ENCODE measurements at places on chromosomes 5 and 9.

DNA sequence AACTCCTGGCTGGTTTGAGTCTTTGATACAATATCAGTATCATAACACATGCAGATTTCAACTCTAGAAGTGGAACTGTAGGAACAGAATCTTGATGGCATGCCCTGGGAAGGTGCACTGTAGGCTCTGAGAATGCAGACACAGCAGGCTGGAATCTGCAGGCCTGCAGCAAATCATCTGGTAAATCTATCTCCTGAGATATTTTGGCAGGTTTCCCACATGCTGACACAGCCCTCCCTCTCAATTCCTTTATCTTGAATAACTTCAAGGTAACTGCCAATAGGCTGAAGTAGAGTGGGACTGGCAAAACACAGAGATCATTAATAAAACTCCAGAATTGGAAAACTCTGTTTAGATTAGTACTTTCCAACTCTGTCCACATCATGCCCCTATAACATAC, 177.8 kb upstream of the PCSK5 start:
- no peak for DNase-seq

DNA sequence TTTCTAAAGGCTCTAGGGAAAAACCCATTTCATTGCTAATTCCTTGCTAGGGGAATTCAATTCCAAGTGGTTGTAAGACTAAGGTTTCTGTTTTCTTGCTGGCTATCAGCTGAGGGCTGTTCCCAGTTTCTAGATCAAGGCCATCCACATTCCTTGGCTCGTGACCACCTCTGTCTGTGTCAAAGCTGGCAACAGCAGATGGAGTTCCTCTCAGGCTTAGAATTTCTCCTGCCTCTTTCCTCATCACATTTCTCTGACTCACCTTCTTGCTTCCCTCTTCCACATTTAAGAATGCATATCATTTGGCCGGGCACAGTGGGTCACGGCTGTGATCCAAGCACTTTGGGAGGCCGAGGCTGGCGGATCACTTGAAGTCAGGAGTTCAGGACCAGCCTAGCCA, 19.0 kb downstream of the DAB2IP start:
- peak; percentile 57 for DNase-seq

DNA sequence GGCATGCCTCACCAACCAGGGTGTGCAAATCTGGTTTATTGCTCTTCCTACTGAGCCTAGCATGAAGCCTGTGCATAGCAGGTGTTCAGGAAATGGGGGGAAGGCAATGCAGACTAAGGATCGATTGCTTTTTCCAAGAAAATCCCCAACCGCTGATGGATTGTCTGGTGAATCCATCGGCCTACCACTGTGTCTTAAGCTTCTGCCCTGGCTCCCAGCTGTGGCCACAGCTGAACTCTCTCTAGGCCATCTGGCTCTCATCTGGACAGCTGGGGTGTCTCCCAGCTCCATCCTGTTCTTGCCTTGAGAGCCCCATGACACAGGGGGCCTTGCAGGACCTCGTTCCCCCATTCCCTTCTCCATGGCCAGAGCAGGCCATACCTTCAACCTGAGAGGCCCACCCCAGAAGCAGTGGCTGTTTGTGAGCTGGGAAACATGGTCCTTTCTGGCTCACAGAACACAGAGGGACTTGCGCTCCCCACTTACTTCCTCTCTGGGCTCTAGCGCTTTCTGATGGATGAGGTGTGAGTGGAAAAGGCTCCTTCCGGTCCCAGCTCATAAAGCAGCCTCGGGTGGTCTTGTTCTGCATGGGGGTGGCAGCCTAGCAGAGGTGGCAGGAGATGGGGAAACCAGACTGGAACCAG, 41.8 kb downstream of the COL27A1 start:
- peak; percentile 56 for DNase-seq

- no peak for DNase-seq
Measured at GRCh38 chr9:34272101-34272541, 56.9 kb downstream of the KIF24 start.

DNA sequence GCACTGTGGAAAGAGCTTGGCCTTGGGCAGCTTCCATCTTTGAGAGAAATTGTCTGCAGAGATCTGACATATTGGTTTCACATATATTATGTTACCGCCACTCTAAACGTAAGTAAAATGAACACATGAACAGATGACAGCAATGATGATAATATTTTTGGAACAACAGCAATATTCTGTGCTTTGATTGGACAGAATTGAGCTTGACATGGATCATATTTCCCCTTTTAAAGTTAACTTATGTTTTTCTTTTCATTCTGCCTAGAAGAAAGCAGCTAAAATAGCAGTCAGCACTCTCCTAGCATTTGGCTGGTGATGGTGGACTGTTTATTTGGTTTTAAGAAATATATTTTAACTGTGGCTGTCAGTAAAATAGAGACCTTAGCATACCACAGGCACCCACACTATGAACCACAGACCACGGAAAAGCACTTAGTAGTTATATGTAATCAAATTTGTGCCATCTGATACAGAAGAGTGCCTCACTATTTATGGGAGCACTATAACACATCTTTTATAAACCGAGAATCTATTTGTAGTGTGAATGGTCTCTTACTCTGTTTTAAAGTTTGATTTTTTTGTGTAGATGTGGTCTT, 1.8 kb upstream of the CFAP95 start:
- DNase-seq: no peak

GRCh38 chr9:136401173-136401922, 1.4 kb upstream of the SNAPC4 start:
- no peak for DNase-seq

DNA sequence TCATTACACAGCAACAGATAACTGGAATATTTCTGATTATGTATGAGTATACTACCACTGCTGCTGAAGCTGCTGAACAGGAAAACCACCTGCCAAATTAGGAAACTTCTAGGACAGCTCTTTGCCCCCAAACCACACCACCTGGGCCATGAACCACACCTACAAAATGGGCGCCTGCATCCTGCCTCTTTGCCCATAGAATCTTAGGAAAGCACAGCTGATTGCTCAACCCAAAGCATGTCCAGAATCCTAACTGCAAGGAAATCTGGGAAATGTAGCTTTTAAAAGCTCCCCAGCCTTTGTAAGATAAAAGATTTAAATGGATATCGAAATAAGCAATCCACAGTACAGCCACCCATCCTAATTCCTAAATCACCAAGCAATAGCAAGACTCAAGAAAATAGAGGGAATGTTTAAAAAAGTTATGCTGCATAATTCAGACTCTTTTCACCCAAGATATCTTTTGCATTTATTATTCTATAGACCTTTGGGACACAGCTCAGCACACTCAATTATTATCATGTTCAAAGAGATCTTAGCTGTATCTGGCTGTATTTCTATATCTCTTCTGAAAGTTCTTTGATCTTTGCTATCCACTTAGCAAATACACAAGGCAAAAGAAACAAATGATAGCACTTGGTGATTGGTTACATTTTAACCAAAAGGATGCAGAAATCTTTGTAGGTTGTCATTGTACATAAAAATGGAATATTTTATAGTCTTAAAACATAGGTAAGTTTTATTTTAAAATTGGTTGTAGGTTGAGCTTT, 6.8 kb upstream of the C9orf152 start:
- DNase-seq: peak; percentile 9

GRCh38 chr5:15821506-15821905, 321.5 kb downstream of the FBXL7 start:
- DNase-seq: peak; percentile 10

DNA sequence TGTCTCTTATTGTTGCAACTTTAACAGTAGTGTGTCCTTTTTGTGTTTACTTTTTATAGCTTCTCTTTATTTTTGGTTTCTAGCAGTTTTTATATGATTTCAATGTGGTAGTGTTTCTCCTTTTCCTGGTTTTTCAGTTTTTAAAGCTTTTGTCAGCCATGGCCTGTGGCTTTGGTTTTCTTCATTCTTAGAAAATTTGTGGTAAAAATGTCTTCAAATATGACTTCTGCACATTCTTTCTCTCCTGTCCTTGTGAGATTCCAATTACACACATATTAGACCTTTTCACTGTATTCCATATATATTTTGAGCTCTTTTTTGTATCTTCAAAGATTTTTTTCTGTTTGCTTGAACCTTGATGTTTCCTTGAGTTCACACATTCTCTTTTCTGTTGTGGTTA, 180.5 kb downstream of the CNTLN start:
- no peak for DNase-seq

DNA sequence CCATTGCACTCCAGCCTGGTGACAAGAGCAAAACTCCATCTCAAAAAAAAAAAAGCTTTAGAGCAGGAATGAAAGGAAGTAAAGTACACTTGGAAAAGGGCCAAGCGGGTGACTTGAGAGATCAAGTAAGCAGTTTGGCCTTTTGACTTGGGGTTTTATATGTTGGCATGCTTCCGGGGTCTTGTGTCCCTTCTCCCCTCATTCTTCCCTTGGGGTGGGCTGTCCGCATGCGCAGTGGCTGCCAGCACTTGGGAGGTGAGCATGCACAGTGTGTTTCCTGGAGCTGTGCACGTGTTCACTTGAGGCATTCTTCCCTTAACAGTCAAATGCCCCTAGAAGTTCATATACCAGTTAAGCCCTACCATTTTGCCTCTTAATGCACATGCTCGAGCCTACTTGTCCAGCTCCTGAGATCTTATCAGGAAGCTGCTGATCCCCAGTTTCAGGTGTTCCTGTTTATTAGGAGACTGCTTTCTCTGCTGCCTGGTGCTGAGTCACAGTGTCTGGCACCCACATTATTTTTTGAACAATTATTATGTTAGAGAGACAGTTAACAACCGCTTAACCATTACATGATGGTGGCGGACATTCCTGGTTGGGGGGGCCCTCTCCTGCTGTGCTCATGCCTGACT, 32.6 kb upstream of the PRRC2B start:
- DNase-seq: no peak

DNA sequence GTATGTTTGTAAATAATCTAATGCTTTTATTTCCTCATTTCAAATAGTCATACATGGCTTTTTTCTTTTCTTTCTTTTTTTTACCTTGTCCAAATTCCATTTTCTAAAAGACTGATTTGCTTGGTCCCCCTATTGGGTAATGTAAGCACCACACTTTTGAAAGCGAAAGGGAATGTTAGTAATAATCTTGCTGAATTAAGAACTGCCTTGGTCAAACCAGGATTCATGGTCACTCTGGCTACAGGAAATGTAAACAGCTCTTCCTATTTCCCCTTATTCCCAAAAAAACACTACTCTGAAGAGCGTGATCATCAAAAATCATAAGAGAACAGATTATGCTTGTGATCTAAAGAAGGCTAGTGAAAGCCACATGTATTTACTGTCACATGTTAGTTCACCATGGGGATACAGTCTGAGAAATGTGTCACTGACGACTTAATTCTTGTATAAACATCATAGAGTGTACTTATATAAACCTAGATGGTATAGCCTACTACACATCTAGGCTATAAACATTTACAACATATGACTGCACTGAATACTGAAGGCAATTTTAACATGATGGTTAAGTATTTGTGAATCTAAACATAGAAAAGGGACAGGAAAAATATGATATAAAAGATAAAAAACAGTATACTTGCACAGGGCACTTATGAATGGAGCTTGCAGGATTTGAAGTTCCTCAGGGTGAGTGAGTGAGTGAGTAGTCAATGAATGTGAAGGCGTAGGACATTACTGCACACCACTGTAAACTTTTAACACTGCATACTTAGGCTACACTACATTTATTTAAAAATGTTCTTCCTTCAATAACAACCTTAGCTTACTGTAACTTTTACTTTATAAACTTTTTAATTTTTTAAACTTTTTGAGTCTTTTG, 75.3 kb downstream of the HMGCR start:
- peak; percentile 58 for DNase-seq

DNA sequence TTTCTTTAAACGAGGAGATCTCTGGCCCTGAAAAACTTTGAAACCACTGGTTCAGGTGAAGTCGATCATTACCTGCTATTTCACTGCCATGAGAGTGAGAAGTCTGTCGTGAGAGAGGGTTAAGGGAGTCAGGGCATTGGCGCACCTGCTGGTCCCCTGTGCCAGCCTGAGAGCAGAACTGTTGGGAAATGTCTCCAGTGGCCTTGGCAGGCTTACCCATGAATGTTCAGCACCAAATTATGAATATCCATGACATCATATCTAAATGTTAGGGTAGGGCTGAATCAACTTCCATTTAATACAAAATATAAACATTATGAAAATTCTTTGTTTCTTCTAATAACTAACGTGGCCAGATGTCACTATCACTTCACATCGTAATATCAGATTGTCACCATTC, 379.3 kb downstream of the KDM4C start:
- no peak for DNase-seq

GRCh38 chr5:138241688-138242571, 28.8 kb upstream of the CDC23 start:
- DNase-seq: peak; percentile 81

GRCh38 chr5:67996596-67996995, 219.0 kb upstream of the PIK3R1 start:
- DNase-seq: no peak

GRCh38 chr5:171865471-171865870, 79.9 kb downstream of the SMIM23 start:
- no peak for DNase-seq

- DNase-seq: no peak
Measured at GRCh38 chr9:126226991-126227936, 99.4 kb upstream of the MVB12B start.

DNA sequence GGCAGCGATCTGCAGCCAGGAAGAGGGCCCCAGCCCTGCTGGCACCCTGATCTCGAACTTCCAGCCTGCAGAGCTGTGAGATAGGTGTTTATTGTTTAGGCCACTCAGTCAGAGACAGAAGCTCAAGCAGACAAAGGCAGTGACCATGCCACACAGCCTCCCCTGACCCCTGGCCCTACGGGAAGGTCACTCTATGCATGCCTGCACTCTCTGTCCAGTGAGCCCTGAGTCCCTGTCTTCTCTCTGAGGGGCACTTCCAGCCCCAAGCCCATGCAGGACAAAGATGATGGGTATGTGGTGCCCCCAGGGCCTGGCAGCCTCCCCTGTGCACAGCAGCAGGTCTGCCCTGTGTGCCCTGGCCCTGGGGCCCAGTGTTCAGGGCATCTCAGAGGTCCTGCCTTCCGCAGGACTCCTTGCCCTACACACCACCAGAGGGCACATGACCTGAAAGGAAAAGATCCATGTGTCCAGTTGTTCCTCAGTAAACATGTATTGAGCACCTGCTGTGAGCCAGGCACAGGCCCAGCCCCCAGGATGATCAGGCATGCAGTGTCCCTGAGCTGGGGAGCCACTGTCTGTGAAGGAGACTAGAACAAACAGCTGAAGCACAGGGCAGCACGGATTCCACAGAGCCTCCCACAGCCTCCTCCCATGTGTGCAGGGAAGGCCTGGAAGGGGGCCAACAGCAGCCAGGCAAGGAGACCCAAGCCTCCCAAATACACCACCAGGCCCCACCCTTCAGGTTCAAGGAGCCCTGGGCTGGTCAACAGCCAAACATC, 109.3 kb downstream of the ATPSCKMT start:
- no peak for DNase-seq

DNA sequence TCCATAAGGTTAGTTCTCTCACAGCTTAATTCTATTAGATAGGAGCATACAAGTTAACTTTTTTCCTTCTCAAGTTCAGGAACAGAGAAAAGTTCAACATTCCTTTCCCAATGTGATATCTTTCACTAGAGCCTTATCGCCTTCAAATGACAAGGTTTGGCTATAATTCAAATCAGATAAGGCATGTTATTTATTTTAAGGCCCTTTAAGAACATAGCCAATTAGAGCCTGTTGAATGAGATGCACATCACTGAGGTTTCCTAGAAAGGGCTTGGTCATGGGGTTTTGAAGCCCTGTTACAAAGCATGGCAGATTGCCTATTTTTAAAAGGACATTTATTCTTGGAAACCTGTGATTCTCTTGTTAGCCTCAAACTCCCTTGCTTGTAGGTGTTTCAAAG, 123.4 kb downstream of the BASP1 start:
- peak; percentile 69 for DNase-seq

GRCh38 chr9:97905228-97905627, 17.1 kb downstream of the TRMO start:
- DNase-seq: no peak

GRCh38 chr5:83184534-83184933, 107.2 kb downstream of the XRCC4 start:
- DNase-seq: no peak
